ENCODE measurements at places on chromosomes 13 and 19. TPM values are rescaled to one million over a fixed set of nuclear protein-coding genes. Genes with fewer than 3 reads are reported as not detected.

DNA sequence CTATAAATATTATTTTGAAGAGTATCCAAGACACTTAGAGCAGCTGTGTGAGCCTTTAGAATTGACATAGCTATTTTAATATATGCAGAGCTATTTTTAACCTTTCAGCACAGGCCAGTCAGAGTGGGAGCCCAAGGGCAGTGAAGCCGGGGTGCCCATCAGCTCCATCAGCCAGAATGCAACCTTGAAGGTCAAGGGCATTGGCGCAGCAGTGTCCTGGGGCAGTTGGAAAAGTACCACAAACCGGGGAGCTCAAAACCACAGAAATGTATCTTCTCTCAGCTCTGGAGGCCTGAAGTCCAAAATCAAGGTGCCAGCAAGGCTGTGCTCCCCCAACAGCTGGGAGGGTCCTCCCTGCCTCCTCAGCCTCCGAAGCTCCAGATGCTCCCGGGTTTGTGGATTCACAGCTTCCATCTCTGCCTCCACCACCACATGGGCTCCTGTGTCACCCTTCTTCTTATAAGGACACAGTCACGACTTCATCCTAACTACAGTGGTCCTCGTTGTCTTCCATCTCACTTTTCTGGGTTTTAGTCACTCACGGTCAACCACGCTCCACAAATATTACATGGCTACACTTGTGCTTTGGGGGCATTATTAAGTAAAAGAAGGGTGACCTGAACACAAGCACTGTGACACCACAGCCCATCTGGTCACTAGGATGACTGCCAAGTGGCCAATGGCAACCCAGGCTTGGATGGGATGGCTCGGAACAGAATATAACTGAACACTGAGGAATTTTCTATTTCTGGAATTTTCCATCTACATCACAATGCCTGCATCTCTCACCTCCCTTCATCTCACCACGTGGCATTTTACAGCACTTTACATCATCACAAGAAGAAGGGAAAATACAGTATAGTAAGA, 15.9 kb upstream of the GAS6 start:
- no peak for DNase-seq

- DNase-seq: no peak
Observed at GRCh38 chr19:47284324-47284899, 9.7 kb downstream of the INAFM1 start.

DNA sequence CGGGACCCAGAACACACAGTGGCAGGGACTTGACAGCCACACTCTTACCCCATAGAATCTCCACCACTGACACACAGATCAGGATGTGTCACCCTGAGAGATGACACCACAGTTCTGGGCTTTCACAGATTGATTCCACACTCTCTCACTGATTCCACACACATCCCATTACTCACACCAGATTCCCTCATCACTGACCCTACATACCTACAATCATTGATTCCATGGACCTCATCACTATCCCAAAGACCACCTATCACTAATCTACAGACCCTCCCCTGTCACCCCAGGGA, 57.6 kb upstream of the ZNF527 start:
- no peak for DNase-seq

GRCh38 chr13:76713280-76713679, 172.9 kb downstream of the KCTD12 start:
- no peak for DNase-seq

DNA sequence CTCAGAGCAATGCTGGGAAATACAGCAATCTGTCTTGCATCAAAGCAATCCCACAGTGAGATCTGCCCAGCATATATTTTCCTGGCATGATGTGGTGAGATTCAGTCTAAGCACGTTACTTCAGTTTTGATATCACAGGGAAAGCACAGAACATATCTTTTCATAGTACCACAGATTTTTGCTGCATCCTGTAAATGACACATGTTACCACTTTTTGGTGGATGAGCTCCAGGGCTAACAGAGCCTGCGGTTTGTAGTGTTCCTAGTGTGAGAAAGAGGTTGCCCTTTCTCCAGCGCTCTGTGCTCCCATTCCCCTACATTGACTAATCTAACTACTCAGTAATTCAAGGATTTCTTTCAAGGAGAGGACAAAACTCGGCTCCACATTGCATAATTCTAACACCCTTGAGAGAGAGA, 409.0 kb downstream of the GPC6 start:
- no peak for DNase-seq

DNA sequence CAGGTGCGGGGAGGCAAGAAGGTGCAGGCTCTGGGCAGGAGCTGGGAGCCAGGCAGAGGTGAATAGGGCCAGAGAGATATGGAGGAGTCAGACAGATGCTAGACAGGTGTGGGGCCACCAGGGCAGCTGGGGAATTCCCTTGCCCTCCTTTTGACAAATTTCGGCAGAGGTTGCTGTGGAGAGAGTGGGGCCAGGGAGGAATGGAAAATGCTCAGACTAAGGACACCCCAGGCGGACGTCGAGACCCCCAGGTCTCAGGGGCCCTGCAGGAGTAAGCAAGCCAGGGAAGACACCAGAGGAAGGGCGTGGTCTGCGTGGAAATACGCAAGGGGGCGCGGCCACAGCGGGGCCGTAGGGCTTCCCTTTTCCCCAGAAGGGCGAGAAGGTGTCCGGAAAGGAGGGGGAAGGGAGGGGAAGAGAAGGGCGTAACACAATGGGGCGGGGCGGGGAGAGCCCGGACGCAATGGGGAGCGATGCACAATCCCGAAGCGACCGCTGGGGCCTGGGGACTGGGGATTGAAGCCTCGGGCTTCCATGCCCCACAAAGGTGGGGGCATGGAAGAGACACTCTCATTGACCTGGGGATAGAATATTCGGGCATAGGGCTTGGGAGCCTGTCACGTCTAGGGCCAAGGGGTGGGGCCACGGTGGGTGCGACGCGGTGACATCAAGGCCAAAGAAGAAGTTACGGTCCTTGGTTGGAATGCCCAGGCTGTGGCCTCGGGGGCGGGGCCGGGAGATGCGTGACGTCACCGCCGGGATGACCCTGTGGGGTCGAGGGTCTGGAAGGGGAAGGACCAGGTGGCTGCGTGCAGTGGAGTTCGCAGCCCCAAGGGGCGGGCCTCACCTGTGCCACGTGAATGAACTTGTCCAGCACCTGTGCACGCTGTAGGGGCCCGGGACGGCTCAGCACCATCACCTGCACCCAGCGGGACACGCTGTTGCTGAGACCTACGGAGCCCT, 8.2 kb downstream of the RASGRP4 start:
- no peak for DNase-seq

DNA sequence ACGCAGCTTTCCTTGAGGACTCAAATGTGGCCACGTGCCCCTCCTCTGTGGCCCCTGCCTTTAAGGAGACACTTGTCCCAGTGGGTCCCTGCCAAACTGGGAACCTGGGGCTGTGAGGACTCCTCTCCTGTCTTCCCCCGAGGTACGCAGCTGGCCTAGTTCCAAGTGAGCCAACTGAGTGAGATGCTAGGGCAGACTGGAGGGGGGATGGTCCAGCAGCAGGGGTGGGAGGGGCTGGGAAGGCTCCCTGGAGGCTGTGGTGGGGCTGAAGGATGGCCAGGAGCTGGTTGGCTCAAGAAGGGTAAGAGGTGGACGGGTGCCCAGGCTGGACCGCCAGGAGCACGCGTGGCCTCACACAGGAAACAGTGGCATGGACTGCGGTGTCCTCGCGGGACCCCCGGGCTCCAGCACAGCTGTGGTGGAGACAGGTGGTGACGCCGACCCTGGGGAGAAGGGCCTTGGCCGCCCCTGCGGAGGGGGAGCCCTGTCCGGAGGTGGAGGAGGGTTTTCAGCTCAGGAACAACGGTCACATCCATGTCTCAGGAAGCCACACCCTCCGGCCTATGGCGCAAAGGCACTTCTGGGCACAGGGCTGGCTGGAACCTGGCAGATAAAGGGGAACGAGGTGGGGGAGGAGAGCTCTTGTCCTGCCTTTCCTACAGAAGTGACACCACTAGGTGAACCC, 45.8 kb downstream of the MLLT1 start:
- DNase-seq: no peak

DNA sequence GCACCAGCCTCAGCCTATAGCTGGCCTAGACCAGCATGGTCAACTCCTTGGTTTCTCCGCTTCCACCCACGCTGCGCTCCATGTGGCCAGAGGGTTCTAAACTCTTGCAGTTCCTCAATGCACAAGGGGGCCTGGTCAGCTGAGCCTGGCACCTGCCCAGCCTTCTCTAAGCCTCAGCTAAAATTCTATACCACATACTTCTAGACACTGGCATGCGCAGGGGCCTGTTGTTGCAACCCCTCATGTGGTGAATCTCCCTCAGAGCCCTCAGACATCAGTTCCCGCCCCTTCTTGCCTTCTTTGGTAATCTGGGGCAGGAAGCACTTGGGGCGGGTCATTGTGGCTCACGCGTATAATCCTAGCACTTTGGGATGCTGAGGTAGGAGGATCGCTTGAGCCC, 19.7 kb upstream of the LDLR start:
- no peak for DNase-seq

- DNase-seq: no peak
Observed at GRCh38 chr19:18421371-18421959, 2.3 kb downstream of the SSBP4 start.

GRCh38 chr13:71967990-71968389, 101.0 kb upstream of the DACH1 start:
- no peak for DNase-seq

DNA sequence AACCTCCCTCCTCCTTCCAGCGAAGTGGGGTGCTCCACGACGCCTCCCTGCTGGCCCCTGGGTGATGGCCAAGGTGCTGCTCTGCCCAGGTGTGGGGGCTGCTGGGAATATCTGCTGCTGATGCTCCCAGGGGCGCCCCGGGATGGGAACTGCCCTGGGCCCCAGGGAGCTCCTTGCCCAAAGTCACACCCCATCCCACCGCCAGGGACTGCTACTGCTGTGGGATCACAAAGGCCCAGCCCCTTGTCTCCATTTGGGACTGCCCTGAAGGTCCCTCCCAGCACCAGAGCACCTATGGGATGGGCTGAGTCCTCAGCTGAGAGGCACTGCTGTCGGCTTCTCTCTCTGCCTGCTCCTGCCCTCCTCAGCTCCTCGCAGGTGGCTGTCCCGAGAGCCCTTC, 19.0 kb downstream of the CHST8 start:
- DNase-seq: no peak

- DNase-seq: no peak
Observed at GRCh38 chr19:3977242-3978143, 6.6 kb upstream of the DAPK3 start.

DNA sequence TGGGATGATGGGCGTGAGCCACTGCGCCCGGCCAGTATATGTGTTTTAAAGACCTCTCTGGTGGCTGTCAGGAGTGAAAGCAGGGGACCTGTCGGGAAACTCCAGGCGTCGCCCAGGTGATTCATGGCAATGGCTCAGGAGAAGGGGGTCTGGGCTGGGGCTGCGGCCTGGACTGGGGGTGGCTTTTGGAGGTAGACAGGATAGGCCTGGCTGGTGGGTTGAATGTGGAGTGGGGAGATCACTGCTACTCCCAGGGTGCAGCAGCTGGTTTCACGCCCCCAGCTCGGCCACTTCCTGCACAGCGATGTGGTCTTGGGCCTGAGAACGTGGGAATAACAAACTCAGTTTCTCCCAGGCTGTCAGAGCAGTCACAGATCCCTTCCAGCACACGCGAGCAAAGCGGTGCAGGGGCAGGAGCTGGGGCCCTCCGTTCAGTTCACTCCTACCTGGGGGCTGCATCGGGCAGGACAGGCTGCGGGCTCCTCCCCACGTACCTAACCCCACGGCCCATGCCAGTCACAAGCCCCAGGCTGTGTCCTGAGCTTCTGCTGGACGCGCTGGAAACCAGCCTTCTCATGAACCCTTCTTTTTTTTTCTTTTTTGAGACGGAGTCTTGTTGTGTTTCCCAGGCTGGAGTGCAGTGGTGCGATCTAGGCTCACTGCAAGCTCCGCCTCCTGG, 18.9 kb downstream of the KDM4B start:
- DNase-seq: no peak

DNA sequence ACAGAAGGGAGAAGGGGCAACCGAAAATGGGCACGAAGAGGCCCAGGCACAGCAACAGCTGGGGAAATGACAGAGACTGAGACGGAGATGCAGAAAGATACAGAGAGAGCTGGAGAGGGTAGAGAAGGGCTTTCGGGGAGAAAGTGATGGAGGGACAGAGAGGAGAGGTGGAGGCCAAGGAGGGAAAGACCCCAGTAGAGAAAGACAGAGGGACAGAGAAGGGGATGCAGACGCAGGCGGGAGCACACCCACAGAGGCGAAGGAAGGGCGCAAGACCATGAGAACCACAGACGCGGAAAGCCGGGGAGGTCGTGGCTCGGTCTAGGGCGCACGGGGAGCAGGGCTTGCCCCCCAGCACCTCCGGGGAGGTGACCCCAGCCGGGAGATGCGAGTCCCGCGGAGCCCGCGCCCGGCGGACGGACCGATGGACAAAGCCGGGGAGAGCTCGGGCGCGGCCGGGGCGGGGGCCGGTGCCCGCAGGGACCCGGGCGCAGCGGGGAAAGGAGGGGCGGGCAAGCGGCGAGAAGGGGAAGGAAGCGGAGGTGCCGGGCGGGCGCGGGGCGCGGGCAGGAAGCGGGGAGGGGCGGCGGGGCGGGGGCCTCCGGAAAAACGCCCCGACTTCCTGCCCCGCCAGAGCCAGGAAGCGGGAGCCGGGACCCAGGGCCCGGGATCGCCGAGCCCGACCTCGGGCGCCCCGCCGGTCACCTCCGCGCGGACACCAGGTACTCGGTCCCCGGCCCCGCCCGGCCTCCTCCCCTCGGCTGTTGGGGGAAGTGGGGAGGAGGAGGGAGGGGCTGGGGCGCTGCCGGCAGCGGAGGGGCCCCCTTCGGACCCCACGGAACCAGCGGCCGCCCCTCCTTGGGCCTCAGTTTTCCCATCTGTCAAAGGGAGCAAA, at the start of gene ARHGEF1:
Gene ARHGEF1 (plus strand): TSS at position 617 of the 895 bp plus-strand sequence. CDS start 4,899 bp downstream, outside the sequence.
- no peak for DNase-seq

GRCh38 chr19:5641171-5641570, 18.3 kb downstream of the SAFB start:
- no peak for DNase-seq

GRCh38 chr13:106384516-106384915, 150.9 kb downstream of the EFNB2 start:
- DNase-seq: no peak

DNA sequence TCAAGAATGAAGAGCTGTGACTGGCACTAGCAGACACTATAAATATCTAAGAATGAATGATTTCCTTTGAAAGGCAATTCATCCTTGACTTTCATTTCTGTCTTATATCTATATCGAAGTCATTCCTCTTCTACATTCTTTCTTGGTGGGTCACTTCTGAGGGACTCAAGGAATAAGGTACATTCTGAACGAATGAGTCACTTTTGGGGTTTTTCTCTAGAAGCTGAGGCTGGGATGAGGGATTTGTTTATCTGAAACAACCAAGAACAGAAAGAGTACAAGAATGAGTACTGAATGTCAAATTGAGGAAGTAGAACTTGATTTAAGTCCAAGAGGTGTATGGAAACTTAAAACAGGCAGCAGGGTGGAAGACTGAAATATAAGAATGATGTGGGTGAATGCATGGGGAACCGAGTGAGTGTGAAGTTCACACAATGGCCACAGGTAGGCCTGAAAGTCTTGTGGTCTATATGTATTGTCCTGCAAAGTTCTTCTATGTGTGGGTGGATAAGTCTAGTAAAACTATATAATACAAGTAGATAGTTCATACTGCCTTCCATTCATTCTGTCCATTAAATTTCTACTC, 343.9 kb downstream of the OXGR1 start:
- DNase-seq: no peak

RYR1 gene
- polyA plus RNA-seq: 4.4 TPM

TRAPPC5 gene
- 36.3 TPM for polyA plus RNA-seq

COX7A1 gene
- 16.5 TPM for polyA plus RNA-seq

TMPRSS9 gene
- polyA plus RNA-seq: 0.64 TPM

All from renal cortex interstitium (tissue), 15 donors.